HL-60 (cell line): ENCODE measurements at places on chromosomes 5 and 9.

- no peak for DNase-seq
Measured at GRCh38 chr5:159511570-159511969, 181.3 kb upstream of the IL12B start.

- no peak for DNase-seq
Measured at GRCh38 chr9:119559986-119560385, 190.8 kb upstream of the BRINP1 start.

DNA sequence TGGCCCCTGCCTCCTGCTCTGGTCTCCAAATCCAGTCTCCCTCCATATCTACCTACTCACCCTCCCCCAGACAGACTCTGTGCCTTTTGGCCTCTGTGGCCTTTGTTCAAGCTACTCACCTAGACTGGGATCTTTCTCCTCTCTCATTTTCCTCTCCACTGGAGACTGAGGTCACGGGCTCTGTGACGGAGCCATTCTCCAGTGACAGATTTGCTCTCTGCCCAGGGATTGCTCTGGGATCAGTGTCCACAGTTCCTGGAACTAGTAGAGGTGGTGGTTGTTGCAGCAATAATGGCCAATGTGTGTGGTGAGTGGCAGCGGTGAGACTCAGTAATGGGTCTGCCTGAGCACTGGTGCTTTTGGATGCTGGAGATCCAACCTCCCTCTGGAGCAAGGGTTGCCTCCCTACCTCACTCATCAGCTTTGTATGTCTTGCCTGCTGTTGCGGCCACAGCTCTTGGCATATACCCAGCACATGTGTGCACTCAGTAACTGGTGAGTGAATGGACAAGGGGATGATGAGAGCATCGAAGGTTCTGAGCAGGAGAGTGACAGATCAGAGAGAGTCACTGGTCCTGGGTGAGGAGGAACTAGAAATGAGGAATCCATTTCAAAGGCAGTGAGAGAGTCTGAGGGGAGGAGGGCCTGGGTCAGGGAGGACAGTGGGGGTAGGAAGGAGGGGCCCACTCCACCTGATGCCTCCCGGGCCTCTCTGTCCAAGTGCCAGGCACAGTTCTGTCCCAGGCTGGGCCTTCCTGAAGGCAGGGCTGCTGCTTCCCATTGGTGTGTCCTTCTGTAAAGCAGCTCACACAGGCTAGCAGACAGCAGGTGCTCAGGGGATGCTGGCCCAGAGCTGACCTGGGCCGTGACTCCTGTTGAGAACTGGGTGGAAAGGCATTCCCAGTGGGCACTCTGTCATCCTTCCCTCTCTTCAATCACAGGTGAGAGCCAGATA, 96.5 kb upstream of the PITX1 start:
- no peak for DNase-seq

- DNase-seq: no peak
Measured at GRCh38 chr9:128556276-128556675, 3.9 kb downstream of the SPTAN1 start.

GRCh38 chr9:121837113-121837961, 185.9 kb downstream of the DAB2IP start:
- DNase-seq: no peak

- no peak for DNase-seq
Measured at GRCh38 chr9:114089206-114089840, 9.8 kb downstream of the KIF12 start.

DNA sequence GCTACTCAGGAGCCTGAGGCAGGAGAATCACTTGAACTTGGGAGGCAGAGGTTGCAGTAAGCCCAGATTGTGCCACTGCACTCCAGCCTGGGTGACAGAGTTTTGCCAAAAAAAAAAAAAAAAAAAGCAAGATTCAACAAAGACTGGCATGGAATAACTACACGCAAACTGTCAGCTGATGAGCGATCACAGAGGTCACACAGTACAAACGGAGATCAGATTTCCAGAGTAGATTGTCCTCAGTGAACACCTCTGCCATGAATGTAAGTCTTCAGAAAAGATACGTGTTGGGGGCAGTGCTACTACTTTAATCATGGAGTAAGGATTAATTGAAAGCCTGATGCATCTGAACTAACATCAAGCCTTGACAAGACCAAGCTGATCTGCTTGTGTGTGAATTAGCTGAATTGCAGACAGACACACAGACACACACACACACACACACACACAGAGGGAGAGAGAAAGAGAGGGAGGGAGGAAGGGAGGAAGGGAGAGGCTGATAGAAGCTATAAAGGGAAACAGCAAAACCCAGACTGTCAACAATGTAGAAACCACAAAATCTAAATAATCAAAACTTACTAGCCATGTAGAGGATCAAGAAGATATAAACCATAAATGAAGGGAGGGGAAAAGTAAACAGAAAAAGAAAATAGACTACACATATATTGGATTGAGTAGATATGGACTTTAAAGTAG, 222.9 kb upstream of the ZNF462 start:
- no peak for DNase-seq

- no peak for DNase-seq
Measured at GRCh38 chr9:89006267-89006666, 15.0 kb downstream of the S1PR3 start.

GRCh38 chr5:6705088-6705487, 8.1 kb upstream of the TENT4A start:
- DNase-seq: no peak

GRCh38 chr5:110809006-110809405, 70.2 kb downstream of the SLC25A46 start:
- no peak for DNase-seq

DNA sequence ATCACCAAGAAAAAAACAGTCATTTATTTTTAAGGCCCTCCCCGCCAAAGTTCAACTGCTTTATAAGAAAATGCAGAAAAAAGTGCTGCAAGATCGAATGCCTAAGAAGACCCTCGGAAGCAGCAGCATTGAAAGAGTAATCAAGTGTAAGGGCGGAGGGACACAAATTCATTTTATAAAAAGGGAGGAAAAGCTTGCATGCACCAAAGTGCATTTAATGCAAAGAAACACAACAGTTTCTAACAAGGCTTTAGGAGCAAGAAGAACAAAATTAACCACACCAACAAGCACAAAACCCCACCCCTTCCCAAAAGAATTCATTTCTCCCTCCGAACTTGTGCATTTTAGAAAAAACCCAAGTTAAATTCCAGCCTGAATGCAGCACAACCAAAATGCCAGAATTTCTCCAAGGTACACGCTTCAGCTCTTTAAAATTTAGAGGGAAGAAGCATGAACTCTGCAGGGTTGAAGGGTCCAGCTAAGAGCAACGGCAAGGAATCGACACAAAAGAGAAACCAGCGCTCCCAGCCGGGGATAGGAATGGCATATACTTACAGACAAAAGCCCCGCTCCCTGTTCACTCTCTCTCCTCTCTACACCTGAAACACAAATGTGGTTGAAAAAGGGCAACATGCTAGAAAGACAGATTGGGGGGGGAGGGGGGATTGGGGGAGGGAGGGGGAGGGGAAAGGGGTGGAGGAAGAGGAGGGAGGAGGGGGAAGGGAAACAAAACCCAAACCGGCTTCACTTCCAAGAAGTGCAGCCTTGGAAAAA, at the start of gene NREP:
Gene NREP, minus strand, starts transcription at position 614 of the 774 bp plus-strand sequence. CDS start 1,422 bp downstream, outside the sequence.
- DNase-seq: no peak

GRCh38 chr9:77384406-77384805, 207.1 kb downstream of the VPS13A start:
- DNase-seq: no peak

DNA sequence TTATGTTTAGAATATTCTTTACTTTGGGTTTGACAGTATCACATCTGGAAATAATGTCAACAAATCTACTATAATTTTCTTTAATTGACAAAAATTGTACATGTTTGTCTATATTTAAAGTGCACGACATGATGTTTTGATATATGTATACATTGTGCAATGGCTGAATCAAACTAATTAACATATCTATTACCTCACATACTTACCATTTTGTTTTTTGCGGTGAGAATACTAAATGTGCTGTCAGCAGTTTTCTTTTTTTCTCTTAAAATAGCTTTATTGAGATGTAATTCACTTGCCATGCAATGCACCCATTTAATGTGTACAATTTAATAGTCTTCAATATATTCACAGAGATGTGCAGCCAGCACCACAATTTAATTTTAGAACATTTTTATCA, 10.6 kb upstream of the C6 start:
- DNase-seq: no peak

GRCh38 chr9:121987314-121987713, 105.8 kb downstream of the TTLL11 start:
- DNase-seq: no peak

GRCh38 chr5:115379622-115380344, 83.3 kb upstream of the CCDC112 start:
- DNase-seq: no peak

DNA sequence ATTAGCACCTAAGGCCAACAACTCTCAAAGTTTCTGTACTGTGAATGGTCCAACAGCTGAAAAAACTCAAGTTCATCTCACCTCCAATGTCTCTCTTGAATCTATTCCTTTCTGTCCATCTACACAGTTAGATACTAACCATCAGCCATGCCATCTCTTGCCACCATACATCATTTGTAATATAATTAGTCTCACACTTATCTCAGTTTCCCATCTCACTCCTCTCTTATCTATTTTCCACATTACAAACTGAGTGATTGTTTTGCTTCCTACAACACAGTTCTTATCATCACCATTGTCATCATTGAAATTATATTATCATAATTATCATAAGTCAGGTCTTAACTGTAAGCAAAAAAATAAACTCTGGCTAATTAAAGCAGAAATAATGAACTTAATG, 393.9 kb downstream of the PRELID2 start:
- DNase-seq: no peak

GRCh38 chr5:143170977-143171376, 232.5 kb downstream of the NR3C1 start:
- no peak for DNase-seq

GRCh38 chr9:134937566-134938345, 20.0 kb upstream of the FCN1 start:
- DNase-seq: no peak

- no peak for DNase-seq
Measured at GRCh38 chr5:39478863-39479262, 54.1 kb upstream of the DAB2 start.

DNA sequence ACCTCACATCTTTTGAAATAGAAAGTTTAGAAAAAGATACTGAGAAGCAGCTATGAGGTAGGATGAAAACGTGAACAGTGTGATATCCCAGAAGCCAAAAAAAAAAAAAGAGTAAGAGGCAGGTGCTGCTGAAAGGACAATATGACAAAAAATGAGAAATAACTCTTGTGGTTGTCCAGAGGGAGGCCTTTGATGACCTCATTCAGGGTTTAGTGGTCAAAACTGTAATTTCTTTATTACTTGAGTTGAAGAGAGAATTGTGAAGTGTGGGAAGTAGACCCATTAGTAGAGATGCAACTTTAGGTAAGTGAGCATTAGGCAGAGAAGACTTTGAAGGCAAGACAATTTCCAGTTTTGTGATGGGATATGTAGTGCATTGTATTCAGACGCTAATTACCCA, 1306.3 kb upstream of the ACO1 start:
- no peak for DNase-seq

- no peak for DNase-seq
Measured at GRCh38 chr5:95304711-95305110, 19.8 kb upstream of the MCTP1 start.

- no peak for DNase-seq
Measured at GRCh38 chr9:2152966-2153629, 138.0 kb downstream of the SMARCA2 start.

DNA sequence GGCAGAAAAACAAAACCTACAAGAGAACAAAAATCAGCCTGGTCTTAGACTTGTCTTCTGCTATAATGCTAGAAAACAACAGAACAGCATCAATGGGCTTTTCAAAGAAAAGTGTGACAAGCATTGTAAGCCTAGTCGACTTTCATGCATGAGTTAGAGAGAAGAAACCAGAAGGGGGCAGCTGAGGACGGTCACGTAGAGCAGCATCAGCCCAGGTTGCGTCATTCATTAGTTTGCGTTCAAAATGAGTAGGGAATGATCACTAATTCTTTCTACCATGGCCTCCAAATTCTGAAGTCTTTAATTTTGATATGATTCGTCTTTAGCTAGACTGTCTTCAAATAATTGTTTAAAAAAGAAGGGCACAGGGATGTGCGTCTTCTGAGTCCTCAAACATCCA, 4.7 kb upstream of the ISCA1 start:
- DNase-seq: peak; percentile 48

- peak; percentile 1 for DNase-seq
Measured at GRCh38 chr9:76255781-76256455, 138.3 kb downstream of the RFK start.

GRCh38 chr5:151020304-151021110, at the start of gene GPX3:
TSS of gene GPX3 (plus strand) at chr5:151020591. CDS start at chr5:151020655, 64 bp downstream.
- peak; percentile 73 for DNase-seq

DNA sequence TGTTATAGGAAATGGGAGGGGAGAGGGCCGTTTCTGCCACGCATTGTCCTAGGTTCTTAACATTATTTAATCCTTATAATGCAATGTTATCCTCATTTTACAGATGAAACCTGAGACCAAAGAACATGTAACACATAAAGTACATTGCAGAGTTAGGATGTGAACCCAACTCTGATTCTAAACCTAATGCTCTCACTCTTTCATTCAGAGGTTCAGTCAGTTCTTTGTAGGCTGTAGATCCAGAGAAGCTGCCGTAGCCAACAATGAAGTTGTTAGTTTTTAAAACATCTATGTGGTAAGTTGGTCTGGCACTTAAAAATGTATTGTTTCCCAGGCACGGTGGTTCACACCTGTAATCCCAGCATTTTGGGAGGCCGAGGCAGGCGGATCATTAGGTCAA, 10.5 kb upstream of the PSMD5 start:
- no peak for DNase-seq

GRCh38 chr5:79966448-79966847, 24.6 kb downstream of the MTX3 start:
- no peak for DNase-seq

- peak; percentile 37 for DNase-seq
Measured at GRCh38 chr5:126972062-126972895, 58.1 kb downstream of the MARCHF3 start.

- DNase-seq: peak; percentile 1
Measured at GRCh38 chr5:89343666-89344065, 460.7 kb upstream of the MEF2C start.

- peak; percentile 43 for DNase-seq
Measured at GRCh38 chr9:126965541-126966428, 51.2 kb downstream of the RALGPS1 start.

DNA sequence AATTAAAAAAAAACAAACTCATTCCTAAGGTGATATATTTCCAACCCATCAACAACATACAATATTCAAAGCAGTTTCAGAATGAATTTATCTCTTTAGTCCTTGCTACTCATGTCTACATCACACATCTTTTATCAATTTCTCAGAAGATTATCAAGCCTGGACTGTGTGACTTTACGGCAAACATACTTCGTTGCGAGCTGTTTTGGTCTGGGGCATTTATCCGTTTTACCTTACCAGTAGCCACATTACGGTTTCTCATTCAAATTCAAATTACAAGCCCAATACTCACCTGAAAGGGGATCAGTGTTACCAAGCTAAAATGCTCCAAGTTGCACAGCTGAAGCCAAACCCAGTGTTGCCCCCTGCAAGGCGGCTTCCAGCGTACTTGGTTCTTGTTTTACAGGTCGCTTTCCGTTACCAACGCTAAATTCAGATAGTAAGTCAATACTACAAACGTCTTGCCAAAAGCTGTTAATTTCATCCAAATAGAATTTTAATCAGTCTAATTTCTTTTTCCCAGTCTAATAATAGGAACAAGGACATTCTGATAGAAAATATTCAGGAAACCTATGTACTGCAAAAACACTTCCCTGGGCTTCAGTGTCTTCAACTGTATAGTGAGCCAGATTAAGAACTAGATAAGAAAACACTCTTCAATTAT, 1.8 kb downstream of the HNRNPH1 start:
- DNase-seq: no peak

- DNase-seq: no peak
Measured at GRCh38 chr9:125150349-125151245, 7.3 kb upstream of the SCAI start.

- DNase-seq: no peak
Measured at GRCh38 chr9:96564217-96564616, 55.4 kb downstream of the CDC14B start.
